ENCODE measurements at places on chromosomes 11 and 22. TPM values are rescaled to one million over a fixed set of nuclear protein-coding genes. Genes with fewer than 3 reads are reported as not detected.

PGGHG gene
- polyA plus RNA-seq: 17.0 TPM

OR5B21 gene
- polyA plus RNA-seq: not detected

GPR83 gene
- polyA plus RNA-seq: 0.03 TPM

FXYD2 gene
- 0.09 TPM for polyA plus RNA-seq

TIMP3 gene
- 179 TPM for polyA plus RNA-seq

KRTAP5-9 gene
- polyA plus RNA-seq: not detected

MS4A5 gene
- polyA plus RNA-seq: not detected

OR10G4 gene
- not detected for polyA plus RNA-seq

KRTAP5-7 gene
- not detected for polyA plus RNA-seq
